ENCODE measurements at places on chromosomes 2 and 18.

- DNase-seq = no peak
These were observed 54.1 kb upstream of the NCK2 start for GRCh38 chr2:105690566-105690965.

DNA sequence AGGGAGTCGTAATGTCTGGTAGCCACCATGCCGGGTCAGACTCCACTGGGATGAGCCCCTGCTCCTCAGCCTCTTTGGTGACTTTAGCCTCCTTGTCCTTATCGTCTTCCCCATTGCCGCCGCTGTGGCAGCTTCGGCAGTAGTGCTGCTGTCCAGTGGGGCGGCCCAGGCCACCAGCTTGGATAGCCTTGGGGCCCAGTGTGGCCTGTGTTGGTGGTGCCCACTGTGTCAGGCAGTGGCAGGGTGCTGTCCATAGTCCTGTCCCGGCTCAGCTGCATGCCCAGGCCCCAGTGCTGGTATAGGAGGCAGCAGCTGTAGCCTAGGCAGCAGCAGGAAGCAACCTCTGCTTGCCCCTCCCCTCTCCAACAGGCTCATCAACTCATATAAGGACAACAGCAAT is 197.1 kb upstream of the RAB12 start:
- DNase-seq = no peak

GRCh38 chr2:190759749-190760213 is 110.9 kb downstream of the NAB1 start:
- peak; percentile 76 for DNase-seq

DNA sequence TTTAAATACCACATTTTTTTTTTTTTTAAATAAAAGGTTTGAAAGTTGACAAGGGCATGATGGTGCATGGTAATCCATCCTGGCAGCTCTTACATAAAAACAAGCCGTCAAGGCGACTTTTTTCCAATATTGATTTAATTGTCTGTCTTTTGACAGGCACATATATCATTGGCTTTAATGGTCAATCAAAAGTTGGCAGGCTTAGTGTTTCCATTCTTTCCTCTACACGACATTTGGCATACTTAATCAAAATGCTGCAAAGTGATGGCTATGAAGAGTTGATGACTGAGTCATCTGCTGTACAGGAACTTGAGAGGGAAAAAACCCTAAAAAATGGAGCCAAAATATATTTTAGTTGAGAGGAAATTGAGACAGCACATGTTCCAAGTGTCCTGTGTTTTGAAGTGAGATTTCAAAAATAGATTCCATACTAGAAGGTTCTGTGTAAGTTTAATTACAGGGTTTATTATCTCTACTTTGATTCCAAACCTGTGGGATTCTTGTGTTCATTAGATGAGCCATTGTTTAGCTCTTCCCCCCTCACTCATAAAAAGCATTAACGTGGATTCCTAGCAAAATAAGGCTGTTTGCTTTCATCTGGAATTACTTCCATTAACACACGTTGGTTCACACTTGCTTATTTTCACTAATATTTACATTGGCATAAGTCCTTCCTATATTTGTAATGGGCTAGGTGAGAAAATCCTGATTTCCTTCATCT is 3.2 kb downstream of the TSHZ1 start:
- peak; percentile 66 for DNase-seq

GRCh38 chr18:75612456-75612855 is 185.0 kb upstream of the SMIM21 start:
- no peak for DNase-seq

DNA sequence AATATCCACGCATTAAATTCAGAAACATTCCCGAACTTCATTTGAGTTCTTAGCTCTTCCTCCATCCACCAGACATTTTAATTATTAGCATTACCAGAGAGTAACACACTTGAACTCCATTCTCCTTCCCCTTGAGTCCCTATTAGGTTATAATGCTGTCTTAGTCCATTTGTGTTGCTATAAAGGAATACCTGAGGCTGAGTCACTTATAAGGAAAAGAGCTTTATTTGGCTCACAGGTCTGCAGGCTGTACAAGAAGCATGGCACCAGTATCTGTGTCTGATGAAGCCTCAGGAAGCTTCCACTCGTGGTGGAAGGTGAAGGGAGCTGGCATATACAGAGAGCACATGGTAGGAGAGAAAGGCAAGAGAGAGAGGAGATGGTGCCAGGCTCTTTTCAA is 25.4 kb downstream of the TBC1D8 start:
- DNase-seq = no peak

GRCh38 chr18:59501920-59502273 is 142.8 kb upstream of the LMAN1 start:
- DNase-seq = no peak

DNA sequence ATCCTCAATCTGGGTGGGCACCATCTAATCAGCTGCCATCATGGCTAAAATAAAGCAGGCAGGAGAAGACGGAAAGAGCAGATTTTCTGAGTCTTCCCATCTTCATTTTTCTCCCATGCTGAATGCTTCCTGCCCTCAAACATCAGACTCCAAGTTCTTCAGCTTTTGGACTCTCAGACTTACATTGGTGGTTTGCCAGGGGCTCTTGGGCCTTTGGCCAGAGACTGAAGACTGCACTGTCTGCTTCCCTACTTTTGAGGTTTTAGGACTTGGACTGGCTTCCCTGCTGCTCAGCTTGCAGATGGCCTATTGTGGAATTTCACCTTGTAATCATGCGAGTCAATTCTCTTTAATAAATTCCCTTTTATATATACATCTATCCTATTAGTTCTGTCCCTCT is 36.6 kb downstream of the DIPK1C start:
- no peak for DNase-seq

GRCh38 chr18:30486856-30487255 is 555.7 kb downstream of the DSC3 start:
- peak; percentile 1 for DNase-seq

DNA sequence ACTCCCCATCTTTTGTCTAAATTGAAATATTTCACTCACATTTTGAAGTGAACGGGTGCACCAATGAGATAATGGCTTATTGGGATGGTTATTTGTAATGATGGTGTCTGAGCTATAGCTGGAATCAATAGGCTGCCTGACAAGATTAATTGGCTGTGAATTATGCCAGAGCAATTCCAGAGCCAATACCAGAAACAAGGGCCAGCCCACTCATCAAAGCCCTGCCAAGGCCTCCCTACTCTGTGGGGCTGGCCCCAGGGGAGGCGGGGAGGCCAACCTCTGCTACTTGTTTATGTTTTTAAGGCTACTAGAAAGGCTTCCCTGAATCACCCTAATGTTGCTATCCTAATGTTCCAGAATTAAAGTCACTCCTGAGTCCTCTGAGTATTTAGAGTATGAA is 29.1 kb upstream of the NEMP2 start:
- no peak for DNase-seq

DNA sequence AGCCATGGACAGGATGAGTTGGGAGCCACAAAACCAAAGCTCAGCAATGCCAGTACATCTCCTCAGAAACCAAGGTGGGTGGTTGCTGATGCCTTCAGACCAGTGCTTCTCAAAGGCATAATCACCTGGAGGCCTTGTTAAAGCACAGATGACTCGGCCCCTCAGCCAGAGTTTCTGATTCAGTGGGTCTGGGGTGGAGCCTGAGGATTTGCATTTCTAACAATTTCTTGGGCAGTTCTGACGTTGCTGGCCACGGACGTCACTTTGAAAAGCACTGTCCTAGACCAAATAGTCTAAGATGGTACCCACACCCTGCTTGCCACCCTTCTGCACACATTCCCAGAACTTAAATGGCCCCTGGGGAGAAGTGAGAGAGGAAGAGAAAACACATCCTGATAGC is 24.1 kb upstream of the CDH2 start:
- DNase-seq = no peak

DNA sequence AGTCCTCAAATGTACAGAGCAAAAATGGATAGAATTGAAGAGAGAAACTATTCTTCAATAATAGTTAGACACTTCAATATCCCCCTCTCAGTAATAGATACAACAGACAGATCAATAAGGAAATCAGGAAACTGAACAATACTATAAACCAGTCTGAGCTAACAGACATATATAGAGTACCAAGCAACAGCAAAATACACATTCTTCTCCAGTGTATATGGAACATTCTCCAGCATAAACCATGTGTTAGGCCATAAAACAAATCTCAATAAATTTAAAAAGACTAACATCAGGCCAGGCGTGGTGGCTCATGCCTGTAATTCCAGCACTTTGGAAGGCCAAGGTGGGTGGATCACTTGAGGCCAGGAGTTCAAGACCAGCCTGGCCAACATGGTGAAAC is 43.7 kb upstream of the AMMECR1L start:
- no peak for DNase-seq
